ENCODE measurements at places on chromosomes 6 and 20. TPM values are rescaled to one million over a fixed set of nuclear protein-coding genes. Genes with fewer than 3 reads are reported as not detected.

DNA sequence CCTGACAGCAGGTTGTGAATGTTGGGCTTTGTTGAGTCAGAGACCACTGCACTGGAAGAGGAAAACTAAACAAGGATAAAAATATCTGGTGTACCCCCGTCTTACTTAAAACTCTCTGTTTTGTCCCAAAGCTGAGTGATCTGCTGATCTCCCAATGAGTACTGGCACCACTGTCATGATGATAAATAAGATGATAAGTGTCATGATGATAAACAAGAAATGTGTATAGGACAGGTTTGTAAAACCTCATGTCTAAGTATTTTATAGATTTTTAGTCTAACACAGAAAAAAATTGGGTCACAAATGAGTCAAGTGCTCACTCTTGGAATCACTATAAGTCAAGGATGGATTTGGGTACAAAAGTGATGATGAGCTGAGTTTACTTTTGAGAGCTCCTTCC is 8.5 kb upstream of the SIM1 start:
- DNase-seq, result no peak

- DNase-seq, result no peak
These were observed 54.6 kb upstream of the UBR2 start for GRCh38 chr6:42509256-42509655.

DNA sequence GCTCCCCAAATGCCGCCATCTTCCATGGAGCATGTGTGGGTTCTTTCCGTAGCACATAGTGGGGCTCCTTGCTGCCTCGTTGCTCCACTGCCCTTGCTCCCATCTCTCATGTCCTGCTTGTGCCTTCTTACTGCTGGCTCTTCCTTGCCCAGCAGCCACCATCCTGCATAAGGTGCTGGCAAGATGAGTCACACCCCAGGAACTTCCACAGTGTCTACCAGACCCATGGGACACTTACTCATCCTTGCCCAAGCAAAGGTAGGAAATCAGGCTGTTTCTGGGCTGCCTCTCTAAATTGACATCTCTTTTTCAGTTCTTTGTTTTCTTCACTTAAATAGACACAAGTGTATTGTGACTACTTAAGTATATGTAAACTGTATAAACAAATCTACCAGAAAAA is 39.4 kb upstream of the RGS17 start:
- no peak for DNase-seq

GRCh38 chr20:19539191-19539590 is 218.9 kb upstream of the RIN2 start:
- DNase-seq, result no peak

DNA sequence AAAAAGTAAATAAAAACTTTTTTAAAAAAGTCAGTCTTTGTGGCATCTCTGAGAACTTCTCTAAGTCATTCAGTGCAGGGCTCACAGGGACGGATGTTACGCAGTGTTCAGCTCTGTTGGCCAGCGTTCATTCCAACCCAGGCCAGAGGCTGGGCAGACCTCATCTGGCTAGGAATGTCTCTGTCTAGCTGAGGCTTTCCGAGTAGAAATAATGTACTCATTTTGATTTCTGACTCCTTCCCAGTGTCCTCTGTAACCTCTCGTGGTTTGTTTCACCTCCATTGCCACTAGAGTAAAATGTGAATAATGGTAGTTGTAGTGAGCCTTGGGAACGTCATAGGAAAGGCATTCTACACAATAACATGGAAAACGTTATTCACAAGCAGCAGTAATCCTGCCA is 135.1 kb downstream of the TMEM242 start:
- DNase-seq, result no peak

- DNase-seq, result no peak
These were observed 19.9 kb downstream of the EZR start for GRCh38 chr6:158799051-158799792.

DNA sequence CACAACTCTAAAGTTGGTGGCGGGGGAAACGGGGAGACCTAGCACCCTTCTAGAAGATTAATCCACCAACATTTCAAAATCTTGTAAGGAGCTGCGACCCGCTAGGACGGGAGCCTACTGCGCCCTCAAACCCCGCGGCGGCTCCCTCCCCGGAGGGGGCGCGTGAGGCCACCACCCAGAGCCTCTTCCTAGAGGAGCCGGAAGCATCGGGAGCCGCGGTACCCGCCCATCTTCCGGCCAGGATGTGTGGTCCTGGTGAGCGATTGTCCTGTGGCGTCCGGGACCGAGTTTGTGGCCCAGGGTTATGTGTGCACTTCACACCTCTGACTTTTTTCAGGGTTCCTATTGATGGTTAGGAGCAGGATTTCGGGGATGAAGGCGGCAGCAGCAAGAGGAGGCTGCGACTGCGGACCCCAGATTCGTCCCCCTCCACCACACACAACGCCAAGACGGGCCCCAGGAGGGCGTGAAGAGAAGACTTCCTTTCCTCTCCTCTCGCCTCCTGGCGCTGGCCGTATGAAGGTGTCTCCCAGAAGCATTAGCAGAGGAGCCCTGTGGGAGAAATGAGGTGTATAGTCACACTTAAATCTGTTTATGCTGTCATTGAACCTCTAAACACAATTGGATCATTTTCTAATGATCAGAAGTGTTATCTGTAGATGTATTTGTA is 10.7 kb downstream of the ZNF165 start:
- DNase-seq, result no peak

DNA sequence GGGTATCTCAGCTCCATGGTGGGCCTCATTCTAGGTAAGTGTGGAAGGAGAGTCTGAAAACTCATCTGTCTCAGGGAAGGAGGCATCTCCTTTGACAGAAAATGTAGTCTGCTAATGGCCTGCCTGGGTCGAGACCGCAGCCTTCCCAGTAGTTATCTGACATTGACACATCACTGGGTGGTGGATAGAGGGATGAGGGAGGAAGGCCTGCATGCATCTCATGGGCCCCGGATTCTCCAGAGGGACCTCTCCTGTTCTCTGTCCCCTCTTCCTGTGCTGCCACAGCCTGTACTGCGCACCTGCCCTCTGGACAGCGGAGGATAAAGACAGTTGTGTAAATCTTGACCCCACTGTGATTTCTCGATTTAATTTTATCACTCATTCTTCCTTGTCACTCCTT is 4.7 kb downstream of the PCMTD2 start:
- DNase-seq, result no peak

- DNase-seq, result peak; percentile 15
These were observed 109.5 kb upstream of the HSF2 start for GRCh38 chr6:122289762-122290539.

GRCh38 chr20:61254881-61255626 is 3.0 kb downstream of the CDH4 start:
- no peak for DNase-seq

GRCh38 chr20:24546232-24546892 is 76.9 kb downstream of the SYNDIG1 start:
- DNase-seq, result no peak

DNA sequence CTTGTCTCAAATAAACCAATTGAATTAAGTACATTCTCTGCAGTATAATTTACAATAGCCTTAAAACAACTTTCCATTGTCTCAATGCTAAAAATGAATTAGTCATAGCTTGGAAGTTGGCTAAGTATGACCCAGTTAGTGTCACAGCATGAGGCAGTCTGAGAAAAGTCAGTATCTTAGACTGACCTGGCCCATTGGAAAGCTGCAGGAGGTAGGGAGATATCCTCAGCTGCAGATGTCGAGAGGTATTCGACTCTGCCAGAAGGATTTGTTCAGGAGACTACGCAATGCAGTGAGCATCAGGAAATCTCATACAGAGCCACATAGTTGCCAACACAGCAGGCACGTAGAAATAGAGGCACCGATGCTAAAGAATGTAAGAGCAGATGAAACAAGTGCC is 350.9 kb upstream of the NRSN1 start:
- no peak for DNase-seq

DNA sequence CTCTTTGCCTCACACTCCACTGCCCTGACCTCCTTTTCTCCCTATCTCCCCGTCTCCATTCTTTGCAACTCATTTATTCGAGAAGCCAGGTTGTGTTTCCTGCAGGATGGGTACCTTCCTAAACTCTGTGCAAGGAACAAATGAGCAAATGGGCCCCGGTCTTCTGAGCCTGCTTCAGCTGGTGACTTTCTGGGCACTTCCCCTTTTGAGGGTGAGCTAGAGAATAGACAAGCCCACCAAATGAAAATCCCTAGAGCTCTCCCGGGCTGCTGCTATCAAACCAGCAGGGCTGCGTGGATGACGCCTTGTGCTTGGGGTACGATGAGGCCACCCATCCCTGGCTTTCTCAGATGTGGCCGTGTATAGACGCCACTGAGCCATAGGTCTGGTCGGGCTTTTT is 91.0 kb upstream of the FOXA2 start:
- DNase-seq, result no peak

DNA sequence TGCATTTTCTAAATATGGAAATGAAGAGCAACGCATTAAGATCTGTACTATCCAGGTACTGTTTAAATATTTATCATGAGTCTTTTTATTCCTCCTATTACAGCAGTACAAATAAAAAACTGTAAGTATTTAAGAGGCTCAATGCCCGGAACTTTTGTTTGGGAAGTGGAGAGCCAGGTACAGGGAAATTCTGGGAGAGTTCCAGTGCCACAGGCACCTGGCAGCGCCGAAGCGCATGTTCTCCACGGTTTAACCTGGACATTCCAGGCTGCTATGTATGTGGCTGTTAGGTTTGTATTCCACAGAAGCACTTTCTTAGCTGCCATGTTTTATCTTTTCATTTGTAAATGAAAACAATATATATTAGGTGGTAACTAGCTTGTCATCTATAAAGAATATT is 81.7 kb downstream of the PREP start:
- DNase-seq, result no peak

- no peak for DNase-seq
These were observed 73.1 kb downstream of the AGPAT4 start for GRCh38 chr6:161200610-161201370.

GRCh38 chr20:8909596-8909995 is 159.3 kb upstream of the PLCB4 start:
- DNase-seq, result no peak

- no peak for DNase-seq
These were observed 383.8 kb downstream of the TFAP2A start for GRCh38 chr6:10030942-10031537.

- DNase-seq, result no peak
These were observed 772.1 kb upstream of the FLRT3 start for GRCh38 chr20:15109494-15109893.

DNA sequence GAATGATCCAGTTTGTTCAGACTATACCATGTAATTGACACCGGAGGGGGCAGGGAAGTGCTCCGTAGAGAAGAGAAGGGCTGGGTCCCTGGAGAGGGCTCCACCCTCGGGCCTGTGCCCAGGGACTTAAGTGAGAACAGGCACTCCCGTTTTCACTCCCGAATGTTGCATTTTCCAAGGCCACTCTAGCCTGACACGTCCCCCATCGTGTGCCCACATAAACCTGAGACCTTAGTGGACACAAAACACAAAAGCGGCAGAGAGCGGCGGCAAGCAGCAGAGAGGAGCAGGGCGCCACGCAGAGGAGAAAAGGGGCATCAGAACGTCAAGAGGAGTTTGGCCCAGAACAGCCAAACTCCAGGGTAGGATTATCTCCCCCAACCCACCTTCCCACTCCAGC is 1405.1 kb downstream of the GRIK2 start:
- DNase-seq, result peak; percentile 62

- no peak for DNase-seq
These were observed 48.6 kb upstream of the HTR1B start for GRCh38 chr6:77511860-77512259.

- no peak for DNase-seq
These were observed 78.4 kb downstream of the FYN start for GRCh38 chr6:111794727-111795452.

- no peak for DNase-seq
These were observed 48.0 kb downstream of the OR2B2 start for GRCh38 chr6:27863962-27864905.

- DNase-seq, result peak; percentile 41
These were observed 27.1 kb downstream of the ULBP1 start for GRCh38 chr6:149990661-149991471.

GRCh38 chr6:24990944-24991809 is 55.4 kb upstream of the RIPOR2 start:
- DNase-seq, result no peak

DNA sequence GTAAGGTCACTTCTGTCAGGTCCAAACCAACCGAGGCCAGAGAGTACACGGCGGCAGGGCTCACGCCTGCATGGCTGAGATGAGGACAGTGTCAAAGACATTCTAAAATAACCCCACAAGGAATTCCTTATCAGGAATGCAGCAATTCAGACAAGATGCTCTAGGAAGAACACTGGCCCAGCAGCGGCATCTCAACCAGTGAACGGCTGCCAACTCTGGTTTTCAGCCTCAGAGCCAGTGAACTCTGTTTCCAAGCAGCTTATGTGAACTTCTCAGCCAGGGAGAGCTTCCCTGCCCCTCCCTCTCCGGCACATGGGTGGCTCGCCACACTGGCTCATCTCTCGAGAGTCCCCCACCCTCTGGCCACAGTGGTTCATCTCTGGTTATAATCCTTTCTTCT is 36.9 kb downstream of the KCNQ2 start:
- no peak for DNase-seq

DNA sequence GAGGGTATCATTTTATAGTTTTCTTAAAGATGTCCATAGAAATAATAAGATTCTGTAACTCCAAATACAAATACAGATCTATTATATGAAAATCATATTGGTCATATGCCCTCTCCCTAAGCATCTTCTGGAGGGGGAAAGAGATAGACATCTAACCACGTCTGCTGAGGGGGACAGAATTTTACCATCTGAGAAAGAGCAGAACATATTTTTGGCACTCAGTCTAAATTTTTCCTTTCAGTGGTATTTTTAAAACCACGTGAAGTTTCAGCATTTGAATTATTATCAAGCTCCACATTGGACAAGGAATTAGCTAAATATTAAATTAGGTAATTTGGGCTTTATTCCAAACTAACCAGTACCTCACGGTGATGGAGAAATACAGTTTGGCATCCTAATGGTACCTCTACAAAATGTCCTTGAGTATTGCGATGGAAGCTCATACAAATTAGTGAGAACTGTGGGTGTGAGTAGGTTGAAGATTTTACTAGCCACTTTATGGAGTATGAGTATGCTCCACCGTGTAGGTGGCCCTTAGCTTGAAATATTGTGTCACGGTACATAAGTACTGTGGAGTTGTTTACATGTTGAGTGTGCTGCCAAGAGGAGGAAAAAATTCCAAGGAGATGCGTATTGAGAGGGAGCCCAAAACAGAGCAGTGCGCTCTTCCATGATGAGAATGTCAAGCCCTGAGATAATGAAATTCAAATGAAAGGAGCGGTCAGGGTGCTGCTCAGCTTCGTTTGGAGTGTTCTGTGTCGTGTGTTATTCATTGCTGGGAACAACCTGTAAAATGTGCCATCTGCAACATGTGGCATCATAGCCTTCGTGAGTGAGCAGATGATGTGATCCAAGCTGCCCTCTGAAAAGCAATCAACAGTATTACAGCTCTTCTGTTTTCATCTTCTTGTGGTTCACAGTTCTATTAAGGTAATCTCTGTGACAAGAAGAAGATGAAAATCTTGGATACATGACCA is 48.4 kb upstream of the PHACTR2 start:
- DNase-seq, result no peak

Gene STMND1
- not detected for total RNA-seq

Gene VIP
- not detected for total RNA-seq

Gene MYBL2
- total RNA-seq, result 133 TPM

Gene TBP
- total RNA-seq, result 20.9 TPM

Gene MLIP
- total RNA-seq, result not detected

Gene TRAPPC3L
- total RNA-seq, result not detected

Gene TPMT
- total RNA-seq, result 13.5 TPM

Gene ADGB
- not detected for total RNA-seq

Gene TMEM217
- total RNA-seq, result 0.61 TPM

Gene SLC12A5
- total RNA-seq, result 6.6 TPM

All from WTC11 (cell line).